AG09309 (cell line): ENCODE measurements at places on chromosomes 7 and 10.

- DNase-seq, result no peak
Observed at GRCh38 chr7:157832006-157832405, 495.2 kb downstream of the DNAJB6 start.

DNA sequence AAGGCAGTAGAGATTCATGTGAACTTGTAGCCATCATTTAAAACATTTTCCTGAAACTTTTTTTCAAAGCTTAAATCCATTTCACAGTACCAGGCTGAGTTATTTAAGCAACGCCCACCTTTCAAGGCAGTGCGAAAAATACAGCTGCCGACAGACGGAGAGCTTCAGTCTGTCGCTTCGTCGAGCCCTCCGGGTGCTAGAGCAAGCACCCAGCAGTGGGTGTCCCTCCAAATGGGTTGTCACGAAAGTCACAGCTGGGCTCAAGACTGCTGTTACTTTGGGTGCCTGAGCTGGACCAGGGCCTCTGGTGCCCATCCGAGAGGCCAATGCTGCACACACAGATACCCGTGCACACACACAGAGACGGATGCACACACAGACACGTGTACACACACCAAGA, 135.6 kb downstream of the TCERG1L start:
- DNase-seq, result no peak

GRCh38 chr10:59847326-59847725, 59.0 kb downstream of the CCDC6 start:
- no peak for DNase-seq

GRCh38 chr10:16965740-16966447, 148.7 kb upstream of the RSU1 start:
- DNase-seq, result peak; percentile 93

GRCh38 chr7:47404010-47404409, 177.9 kb downstream of the TNS3 start:
- no peak for DNase-seq

DNA sequence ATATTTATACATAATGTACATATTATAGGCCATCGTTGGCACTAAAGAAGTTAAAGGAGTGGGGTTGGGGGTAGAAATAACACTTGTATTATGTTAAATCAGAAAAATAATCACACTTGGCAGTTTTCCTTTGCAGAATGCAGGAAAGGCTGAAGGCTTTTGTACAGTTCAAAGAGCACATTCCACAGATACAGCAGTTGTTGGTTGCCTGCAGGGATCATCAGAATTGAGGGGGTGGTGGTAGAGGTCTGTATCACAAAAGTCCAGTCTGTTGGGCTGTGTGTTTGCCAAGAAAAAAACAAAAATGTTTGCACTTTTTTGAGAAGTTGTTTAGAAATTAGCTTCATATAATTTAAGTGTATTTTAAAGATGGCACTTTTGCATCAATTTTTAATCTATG, 231.8 kb upstream of the FOXP2 start:
- DNase-seq, result no peak

DNA sequence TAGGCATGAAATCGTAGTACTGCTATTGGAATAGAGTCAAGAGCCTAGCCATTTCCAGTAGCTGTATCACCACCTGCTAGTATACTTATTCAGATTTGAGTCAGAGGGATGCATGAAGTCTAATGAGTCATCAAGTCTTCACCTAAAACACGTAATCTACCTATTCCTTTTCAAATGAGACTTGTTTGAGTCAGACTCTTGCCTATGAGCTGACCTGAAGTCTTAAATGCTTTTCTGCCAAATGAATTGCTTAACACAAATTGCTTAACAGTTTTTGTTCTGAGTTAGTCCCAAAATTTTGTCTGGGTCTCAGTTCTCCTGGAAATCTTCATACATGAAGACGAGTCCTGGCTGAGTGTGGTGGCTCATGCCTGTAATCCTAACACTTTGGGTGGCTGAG, 165.2 kb downstream of the GNAT3 start:
- DNase-seq, result peak; percentile 31
